ENCODE measurements at places on chromosomes 3 and 15.

DNA sequence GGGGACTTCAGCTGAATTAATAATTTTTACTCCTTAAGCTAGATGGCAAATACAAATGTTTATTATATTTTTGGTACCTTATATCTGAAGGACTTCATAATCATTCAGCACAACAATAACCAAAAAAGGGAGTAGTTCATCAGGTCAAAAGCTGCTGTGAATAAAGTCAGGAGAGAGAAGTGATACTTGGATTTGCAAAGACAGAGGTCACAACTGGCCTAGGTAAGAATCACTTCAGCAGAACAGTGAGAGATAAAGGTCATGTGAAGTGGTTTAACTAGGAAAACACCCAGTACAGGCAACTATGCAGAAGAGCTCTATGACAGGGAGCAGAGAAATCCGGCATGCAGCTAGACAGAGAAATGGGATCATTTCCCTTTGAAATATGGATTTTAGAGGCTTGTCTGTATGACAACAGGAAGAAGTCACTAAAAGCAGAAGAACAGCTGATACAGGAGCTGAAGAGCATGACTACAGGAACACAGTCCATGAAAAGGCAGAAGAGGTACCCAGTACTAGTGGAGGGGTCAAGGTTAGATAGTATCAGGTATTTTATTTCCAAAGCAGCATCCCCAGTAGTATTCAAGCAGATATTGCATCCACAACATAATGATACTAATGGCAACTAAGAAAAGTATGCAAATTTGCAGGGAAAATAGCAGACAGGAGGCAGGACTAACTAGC is 25.7 kb downstream of the ZMAT3 start:
- no peak overlapping the region for H3K27ac ChIP-seq
- H3K27me3 ChIP-seq = no peaks in the 10 kb centered on the region
- H3K36me3 ChIP-seq = no peaks in the 10 kb centered on the region
- H3K4me1 ChIP-seq = peaks cover 23% of the 10 kb centered on the region
- H3K4me3 ChIP-seq = no peak overlapping the region
- no peak for DNase-seq

GRCh38 chr3:174146008-174146407 is 713.1 kb upstream of the NAALADL2 start:
- no peak overlapping the region for H3K4me3 ChIP-seq
- H3K27ac ChIP-seq = no peak overlapping the region
- no peaks in the 10 kb centered on the region for H3K4me1 ChIP-seq
- no peak for DNase-seq

- no peaks in the 10 kb centered on the region for H3K4me1 ChIP-seq
- no peaks in the 10 kb centered on the region for H3K36me3 ChIP-seq
- no peak overlapping the region for H3K4me3 ChIP-seq
- no peak for DNase-seq
- peaks cover 22% of the 10 kb centered on the region for H3K27me3 ChIP-seq
These were observed 100.1 kb upstream of the SLC6A11 start for GRCh38 chr3:10715886-10716285.

- no peaks in the 10 kb centered on the region for H3K36me3 ChIP-seq
- peak within 1 kb of the TSS; percentile 92 for H3K27ac ChIP-seq
- peak within 1 kb of the TSS; percentile 74 for H3K4me3 ChIP-seq
- H3K27me3 ChIP-seq = no peaks in the 10 kb centered on the region
- DNase-seq = peak; percentile 90
These were observed at the start of gene SIDT1 for GRCh38 chr3:113531826-113532697. Gene SIDT1, plus strand, starts transcription at chr3:113532555. Its CDS starts 467 bp downstream, at chr3:113533022.

DNA sequence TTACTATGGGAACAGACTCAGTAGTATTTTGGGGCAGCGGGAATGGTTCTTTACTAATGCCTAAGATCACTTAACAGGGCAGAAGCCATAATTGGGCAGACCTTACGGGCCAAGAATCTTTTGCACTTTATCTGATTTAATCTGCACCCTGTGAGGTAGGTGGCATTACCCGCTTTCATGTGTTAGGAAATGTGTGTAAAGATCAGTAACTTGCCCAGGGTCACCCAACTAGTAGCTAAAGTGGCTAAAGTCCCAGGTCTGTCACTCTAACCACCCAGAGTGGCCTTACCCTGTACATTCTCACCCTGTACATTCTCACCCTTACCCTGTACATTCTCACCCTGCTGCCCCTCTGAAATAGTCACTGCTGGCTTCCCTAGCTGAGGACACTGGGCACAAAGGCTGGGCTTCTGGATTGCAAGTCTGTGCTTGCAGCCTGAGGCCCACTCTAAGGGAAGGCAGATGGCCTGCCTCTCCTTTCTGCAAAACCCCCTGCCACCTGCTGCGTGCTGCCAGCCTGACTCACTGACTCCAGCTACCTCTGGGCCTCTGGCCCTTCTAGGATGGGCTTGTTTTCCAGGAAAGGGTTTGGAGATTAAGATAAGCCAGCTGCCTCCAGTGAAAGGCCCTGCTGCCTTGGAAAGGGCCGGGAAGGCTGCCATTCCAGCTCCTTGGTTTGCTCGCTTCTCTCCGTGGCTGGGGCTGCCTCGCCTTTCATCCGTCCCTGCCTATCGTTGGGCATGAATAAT is 37.5 kb upstream of the MYZAP start:
- no peaks in the 10 kb centered on the region for H3K27me3 ChIP-seq
- no peak overlapping the region for H3K27ac ChIP-seq
- no peaks in the 10 kb centered on the region for H3K4me1 ChIP-seq
- DNase-seq = no peak
- H3K4me3 ChIP-seq = no peak overlapping the region

GRCh38 chr3:73448041-73448440 is 176.7 kb downstream of the PDZRN3 start:
- no peak overlapping the region for H3K4me3 ChIP-seq
- H3K27ac ChIP-seq = no peak overlapping the region
- no peaks in the 10 kb centered on the region for H3K36me3 ChIP-seq
- no peaks in the 10 kb centered on the region for H3K27me3 ChIP-seq
- no peak for DNase-seq

- H3K36me3 ChIP-seq = no peaks in the 10 kb centered on the region
- DNase-seq = no peak
- peaks cover 10% of the 10 kb centered on the region for H3K4me1 ChIP-seq
- no peak overlapping the region for H3K4me3 ChIP-seq
- H3K27me3 ChIP-seq = no peaks in the 10 kb centered on the region
- H3K27ac ChIP-seq = no peak overlapping the region
These were observed 37.4 kb downstream of the MYO1E start for GRCh38 chr15:59335207-59335786.

- no peaks in the 10 kb centered on the region for H3K27me3 ChIP-seq
- no peak overlapping the region for H3K27ac ChIP-seq
- no peak for DNase-seq
These were observed 431.2 kb downstream of the SOX2 start for GRCh38 chr3:182142928-182143327.

GRCh38 chr3:35817216-35817615 is 177.9 kb downstream of the ARPP21 start:
- H3K27ac ChIP-seq = no peak overlapping the region
- no peak overlapping the region for H3K4me3 ChIP-seq
- H3K27me3 ChIP-seq = no peaks in the 10 kb centered on the region
- no peaks in the 10 kb centered on the region for H3K36me3 ChIP-seq

DNA sequence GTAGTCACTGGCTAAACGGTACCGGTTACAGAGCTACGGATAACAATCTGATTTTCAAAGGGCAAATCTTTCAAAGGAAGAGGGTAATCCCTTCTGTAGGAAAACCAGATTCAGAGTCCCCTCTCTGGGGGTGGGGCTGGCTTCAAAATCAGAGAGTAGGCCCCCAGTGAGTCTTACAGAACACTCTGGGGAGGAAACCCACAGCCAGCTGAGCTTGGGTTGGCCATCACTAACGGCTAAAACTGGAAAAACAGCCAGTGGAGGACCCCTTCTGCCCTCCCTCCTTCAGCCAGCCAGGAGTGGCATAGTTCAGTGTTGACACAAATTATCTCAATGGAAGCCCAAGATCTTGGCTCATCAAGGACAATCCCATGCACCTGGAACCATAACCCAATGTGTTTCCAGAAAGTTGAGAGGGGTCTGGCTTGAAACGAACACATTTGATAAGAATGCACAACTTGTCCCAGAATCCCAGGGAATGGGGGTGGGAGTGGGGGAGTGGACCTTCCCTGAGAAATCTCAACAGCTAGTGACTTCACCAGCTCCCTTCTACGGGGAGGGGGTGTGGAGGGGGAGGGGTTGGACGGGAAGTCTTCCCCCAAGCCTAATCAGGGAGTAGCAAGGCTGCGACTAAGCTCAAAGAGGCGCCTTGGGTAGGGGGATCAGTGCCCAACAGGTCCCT is 1.0 kb downstream of the RASL12 start:
- peak overlapping the region; percentile 39 for H3K27ac ChIP-seq
- DNase-seq = no peak
- H3K4me1 ChIP-seq = peaks cover 39% of the 10 kb centered on the region
- H3K4me3 ChIP-seq = peak overlapping the region; percentile 34
- no peaks in the 10 kb centered on the region for H3K36me3 ChIP-seq
- peaks cover 36% of the 10 kb centered on the region for H3K27me3 ChIP-seq

- no peaks in the 10 kb centered on the region for H3K27me3 ChIP-seq
- no peak for DNase-seq
- H3K27ac ChIP-seq = no peak overlapping the region
- no peak overlapping the region for H3K4me3 ChIP-seq
- H3K36me3 ChIP-seq = peaks cover 76% of the 10 kb centered on the region
These were observed 4.3 kb downstream of the PPIB start for GRCh38 chr15:64158363-64159134.

DNA sequence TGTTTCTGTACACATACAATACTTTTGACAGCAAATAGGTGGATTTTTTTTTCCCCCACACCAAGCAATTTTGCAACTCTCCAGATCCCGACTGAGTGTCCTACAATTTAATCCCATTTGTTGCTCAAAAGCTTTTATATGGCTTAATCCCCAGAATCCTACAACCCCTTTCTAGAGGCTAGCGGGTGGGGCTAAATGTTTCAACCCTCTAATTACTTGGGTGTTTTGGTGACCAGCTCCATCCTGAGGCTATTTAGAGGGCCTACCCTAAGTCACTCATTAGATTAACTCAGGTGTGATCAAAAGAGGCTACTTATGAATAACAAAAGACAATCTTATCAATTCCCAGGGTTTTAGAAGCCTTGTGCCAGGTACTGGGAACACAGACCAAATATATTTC is 21.0 kb upstream of the FBXL2 start:
- DNase-seq = no peak
- H3K4me3 ChIP-seq = no peak overlapping the region
- H3K27me3 ChIP-seq = no peaks in the 10 kb centered on the region
- no peaks in the 10 kb centered on the region for H3K4me1 ChIP-seq

DNA sequence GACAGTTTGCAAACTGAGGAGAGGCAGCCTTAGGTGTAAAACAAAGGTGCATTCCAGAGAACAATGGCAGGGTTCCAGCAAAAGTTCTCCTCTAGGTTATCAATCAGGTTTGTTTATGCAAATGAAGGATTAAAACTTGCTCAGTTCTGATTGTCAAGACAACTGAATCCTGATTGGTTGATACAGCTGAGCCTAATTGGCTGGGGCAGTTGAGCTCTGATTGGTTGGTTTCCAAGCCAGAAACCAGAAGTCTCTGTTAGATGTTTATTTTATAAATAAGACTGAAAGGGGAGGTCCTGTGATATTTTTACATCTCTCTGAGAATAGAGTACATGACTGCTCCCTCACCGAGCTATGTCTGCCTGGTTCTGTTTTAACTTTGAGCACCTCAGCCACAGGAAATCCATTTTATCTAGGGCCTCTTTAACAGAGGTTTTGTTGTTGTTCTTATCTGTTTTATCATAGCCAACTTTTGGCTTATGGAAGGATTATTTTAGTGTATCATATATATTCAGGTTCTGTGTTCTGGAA is 37.8 kb downstream of the PPM1L start:
- no peaks in the 10 kb centered on the region for H3K4me1 ChIP-seq
- no peaks in the 10 kb centered on the region for H3K36me3 ChIP-seq

DNA sequence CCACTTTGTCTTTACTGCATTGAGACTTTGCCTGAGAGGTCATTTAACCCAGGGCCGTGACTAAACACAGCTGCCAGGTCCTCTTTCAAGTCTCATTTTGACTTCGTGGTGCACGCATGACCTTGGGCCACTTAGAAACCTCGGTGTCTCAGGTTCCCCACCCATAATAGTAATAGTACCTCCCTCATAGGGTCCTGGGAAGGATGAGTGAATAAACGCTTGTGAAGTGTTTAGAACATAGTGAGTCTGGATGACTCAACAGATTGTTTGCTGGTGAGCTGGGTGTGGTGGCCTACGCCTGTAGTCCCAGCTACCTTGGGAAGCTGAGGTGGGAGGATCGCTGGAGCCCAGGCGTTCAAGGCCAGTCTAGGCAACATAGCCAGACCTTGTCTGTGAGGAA is 56.3 kb downstream of the BDH1 start:
- no peak for DNase-seq
- H3K4me1 ChIP-seq = no peaks in the 10 kb centered on the region
- H3K36me3 ChIP-seq = no peaks in the 10 kb centered on the region
- H3K27me3 ChIP-seq = no peaks in the 10 kb centered on the region

GRCh38 chr3:190089711-190090110 is 31.0 kb downstream of the P3H2 start:
- H3K4me1 ChIP-seq = peaks cover 18% of the 10 kb centered on the region
- H3K4me3 ChIP-seq = no peak overlapping the region
- no peaks in the 10 kb centered on the region for H3K36me3 ChIP-seq
- no peaks in the 10 kb centered on the region for H3K27me3 ChIP-seq
- no peak overlapping the region for H3K27ac ChIP-seq

GRCh38 chr15:73582851-73583379 is 50.3 kb downstream of the NPTN start:
- peaks cover 47% of the 10 kb centered on the region for H3K36me3 ChIP-seq
- H3K27me3 ChIP-seq = no peaks in the 10 kb centered on the region
- DNase-seq = no peak
- H3K4me3 ChIP-seq = no peak overlapping the region
- H3K4me1 ChIP-seq = no peaks in the 10 kb centered on the region

- no peak overlapping the region for H3K27ac ChIP-seq
- H3K27me3 ChIP-seq = no peaks in the 10 kb centered on the region
- H3K36me3 ChIP-seq = peaks cover 53% of the 10 kb centered on the region
- H3K4me1 ChIP-seq = no peaks in the 10 kb centered on the region
- H3K4me3 ChIP-seq = no peak overlapping the region
- no peak for DNase-seq
These were observed 11.6 kb downstream of the TSEN2 start for GRCh38 chr3:12495749-12496452.

GRCh38 chr3:57091521-57092273 is 31.2 kb downstream of the SPATA12 start:
- no peaks in the 10 kb centered on the region for H3K36me3 ChIP-seq
- H3K27ac ChIP-seq = no peak overlapping the region
- no peaks in the 10 kb centered on the region for H3K4me1 ChIP-seq
- no peak overlapping the region for H3K4me3 ChIP-seq
- DNase-seq = no peak

DNA sequence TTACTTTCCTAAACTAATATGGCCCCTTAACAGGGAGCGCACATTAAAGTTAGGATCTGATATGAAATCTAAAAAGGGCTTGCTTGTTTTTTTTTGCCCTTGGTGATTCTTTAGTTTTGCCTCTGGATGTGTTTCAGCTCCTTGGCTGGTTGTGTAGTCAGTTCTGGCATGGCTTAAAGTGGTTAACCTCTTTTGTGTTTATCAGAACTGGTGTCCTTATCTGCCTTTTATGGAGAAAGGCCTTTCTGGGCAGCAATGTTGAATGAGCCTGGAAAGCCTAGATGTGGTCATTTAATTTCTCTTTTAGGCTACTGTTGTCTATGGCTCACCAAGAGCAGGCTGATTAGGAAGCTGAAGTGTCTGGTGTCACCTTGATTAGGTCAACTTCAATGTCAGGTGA is 254.5 kb upstream of the ROPN1 start:
- no peaks in the 10 kb centered on the region for H3K27me3 ChIP-seq
- H3K27ac ChIP-seq = peak overlapping the region; percentile 89
- H3K4me3 ChIP-seq = no peak overlapping the region
- H3K36me3 ChIP-seq = no peaks in the 10 kb centered on the region
- no peak for DNase-seq

Data from spleen (tissue), 13 donors.